ENCODE measurements at places on chromosomes 16 and 17.

GRCh38 chr16:31868691-31869167, 4.9 kb upstream of the ZNF267 start:
- peak; percentile 60 for DNase-seq

- no peak for DNase-seq
These were observed 251.6 kb upstream of the TNRC6C start for GRCh38 chr17:77706938-77707337.

- no peak for DNase-seq
These were observed 1.3 kb upstream of the RAB11FIP3 start for GRCh38 chr16:424033-424622.

DNA sequence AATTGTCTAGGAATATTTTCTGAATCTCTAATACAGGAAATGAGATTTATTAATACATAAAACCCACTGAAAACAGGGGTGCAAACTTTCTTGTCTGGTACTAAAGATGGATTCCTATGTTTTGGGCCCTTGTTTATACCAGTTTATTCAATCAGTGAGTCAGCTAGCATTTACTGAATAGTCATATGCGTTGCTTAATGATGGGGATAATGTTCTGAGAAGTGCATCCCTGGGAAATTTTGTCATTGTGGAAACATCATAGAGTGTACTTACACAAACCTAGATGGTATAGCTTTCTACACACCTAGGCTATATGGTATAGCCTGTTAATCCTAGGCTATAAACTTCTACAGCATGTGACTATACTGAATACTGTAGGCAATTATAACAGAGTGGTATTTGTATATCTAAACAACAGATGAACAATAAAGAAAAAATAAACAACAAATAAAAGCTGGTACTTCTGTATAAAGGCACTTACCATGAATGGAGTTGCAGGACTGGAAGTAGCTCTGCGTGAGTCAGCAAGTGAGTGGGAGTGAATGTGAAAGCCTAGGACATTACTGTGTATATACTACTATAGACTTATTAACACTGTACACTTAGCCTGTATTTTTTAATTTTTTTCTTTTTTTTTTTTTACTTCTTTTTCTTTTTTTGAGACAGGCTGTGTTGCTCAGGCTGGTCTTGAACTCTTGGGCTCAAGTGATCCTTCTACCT, 63.7 kb downstream of the SIAH1 start:
- no peak for DNase-seq

GRCh38 chr17:9107527-9107926, 86.2 kb downstream of the NTN1 start:
- DNase-seq: no peak

DNA sequence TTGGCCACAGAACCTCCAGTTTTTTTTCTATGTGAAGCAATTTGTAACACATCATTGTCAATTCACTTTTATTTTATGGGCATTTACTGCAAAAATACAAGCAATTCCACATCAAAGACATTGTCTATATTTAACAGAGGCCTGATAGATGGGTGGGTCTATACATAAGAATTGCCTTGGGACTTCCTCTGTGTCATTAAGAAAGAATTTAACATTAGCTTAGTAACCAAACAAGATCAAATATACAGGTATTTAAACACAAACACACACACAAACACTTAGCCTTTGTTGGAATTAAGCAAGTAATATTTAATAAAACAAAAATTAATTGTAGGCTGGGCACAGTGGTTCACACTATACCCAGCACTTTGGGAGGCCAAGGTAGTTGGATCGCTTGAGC, 4.3 kb upstream of the PITPNC1 start:
- no peak for DNase-seq

GRCh38 chr17:27630607-27631410, at the start of gene LGALS9:
TSS of gene LGALS9 (plus strand) at chr17:27631188. CDS start at chr17:27631266, 78 bp downstream.
- no peak for DNase-seq

GRCh38 chr17:61455324-61456060, 3.3 kb downstream of the TBX4 start:
- DNase-seq: no peak

GRCh38 chr17:14489986-14490385, 189.1 kb downstream of the HS3ST3B1 start:
- no peak for DNase-seq

DNA sequence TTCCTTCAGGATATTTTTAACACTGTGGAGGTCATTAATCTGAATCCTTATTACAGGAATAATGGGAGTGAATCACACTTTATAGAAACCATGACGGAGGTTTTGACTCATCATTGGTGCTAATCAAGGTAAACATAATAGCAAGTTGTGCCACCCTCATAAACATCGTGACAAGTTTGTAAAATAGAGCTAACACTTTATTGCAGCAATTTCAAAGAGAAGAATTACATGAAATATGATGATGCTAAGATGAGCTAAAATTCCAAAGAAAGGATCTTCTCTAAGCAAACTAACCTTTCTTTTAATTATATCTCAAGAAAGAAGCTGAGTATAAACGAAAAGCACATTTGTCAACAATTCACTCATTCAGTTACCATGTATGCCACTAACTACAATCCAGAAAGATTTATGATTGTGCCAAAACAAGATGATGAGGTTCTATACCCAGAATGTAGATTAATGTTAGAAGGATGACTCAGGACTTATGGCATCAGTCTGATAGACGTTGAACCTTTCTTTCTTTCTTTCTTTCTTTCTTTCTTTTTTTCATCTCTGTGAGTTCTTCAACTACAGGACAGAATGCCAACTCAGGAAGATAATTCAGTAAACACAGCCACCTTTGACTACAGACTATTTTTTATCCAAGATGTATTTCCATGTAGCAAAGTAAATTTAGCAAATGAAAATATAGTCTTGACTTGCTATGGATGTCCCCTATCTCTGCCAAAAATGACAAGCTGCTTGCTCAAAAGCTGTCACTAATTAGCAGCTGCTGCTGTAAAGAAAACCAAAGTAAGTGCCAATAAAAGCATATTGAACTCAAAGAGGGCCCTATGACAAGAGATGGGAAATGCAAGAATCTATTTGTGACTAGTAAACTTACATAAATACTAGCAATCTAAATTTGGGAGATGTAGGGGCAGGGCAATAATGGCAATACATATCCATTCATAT, 23.3 kb downstream of the STAT5B start:
- DNase-seq: no peak

GRCh38 chr17:27572665-27573064, 58.3 kb upstream of the LGALS9 start:
- no peak for DNase-seq

DNA sequence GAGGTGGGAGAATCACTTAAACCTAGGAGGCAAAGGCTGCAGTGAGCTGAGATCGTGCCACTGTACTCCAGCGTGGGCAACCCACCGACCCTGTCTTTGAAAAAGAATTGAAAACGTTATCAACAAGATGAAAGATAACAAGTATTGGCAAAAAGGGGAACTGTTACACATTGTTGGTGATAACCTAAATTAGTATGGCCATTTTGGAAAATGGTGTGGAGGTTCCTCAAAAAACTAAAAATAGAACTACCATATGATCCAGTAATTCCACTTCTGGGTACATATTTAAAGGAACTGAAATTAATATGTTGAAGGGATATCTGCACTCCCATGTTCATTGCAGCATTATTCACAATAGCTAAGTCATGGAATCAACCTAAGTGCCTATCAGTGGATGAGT, 61.0 kb downstream of the ABHD15 start:
- no peak for DNase-seq
